ENCODE measurements at places on chromosomes 5 and 9. TPM values are rescaled to one million over a fixed set of nuclear protein-coding genes. Genes with fewer than 3 reads are reported as not detected.

Gene AGXT2
- not detected for total RNA-seq

Gene HAPLN1
- total RNA-seq: not detected

Gene NPR3
- 0.12 TPM for total RNA-seq

Gene TOR1B
- 18.8 TPM for total RNA-seq

Gene RNF183
- not detected for total RNA-seq

Gene KLF4
- total RNA-seq: 3.4 TPM

DNA sequence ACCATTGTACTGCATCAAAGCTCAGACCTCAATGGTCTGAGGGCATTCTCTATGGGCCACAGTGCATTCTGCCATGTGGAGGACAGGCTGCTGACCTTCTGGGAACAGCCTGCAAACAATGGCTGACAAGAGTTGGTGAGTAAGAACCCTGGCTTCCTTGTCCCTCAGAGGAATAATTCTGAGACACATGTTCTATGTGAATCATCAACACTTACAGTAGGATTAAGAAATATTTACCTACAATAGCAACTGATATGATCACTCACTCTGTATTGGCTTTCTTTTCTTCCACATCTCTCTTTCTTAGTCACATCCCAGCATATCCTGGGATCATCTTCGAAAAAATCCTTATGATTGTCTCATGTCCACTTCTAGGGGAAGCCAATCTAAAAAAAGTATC is 306.5 kb upstream of the ITGA1 start:
- DNase-seq: no peak

DNA sequence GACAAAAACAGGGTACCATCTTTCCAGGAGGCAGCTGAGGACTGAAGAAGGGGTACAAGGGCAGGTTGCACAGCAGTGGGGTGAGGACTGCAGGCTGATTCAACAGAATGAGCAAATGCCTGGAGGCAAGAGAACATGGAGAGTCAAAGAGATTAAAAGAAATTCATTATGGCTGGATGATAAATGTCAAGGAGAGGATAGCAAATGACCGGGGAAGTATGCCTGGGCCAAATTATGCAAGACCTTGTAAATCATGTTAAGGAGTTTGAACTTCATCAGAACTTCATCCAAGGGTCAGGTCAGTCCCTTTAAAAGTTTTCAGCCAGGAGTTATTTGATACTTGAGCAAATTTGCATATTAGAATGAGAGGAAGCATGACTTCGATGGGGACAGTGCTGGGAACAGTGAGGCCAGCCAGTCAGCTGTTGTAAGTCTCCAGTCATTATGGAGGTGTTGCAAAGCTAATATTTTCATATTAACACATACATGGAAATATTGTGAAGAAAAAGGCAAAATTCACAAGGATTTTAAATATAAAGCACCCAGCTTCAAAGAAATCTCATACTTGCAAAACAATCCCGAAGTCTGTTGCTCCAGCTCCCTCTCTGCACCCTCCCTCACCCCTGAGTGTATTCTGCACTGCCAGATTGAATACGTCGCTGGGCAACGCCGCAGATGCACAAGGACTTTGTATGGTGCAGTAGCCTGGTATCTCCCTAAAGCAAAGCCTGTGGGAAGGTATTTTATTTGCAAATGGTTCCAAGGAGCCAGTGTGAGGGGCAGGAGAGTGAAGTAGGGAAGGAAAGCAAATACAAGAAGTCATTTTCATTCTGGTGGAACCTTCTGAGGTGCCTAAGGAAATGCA is 509.8 kb upstream of the TLE4 start:
- DNase-seq: no peak

DNA sequence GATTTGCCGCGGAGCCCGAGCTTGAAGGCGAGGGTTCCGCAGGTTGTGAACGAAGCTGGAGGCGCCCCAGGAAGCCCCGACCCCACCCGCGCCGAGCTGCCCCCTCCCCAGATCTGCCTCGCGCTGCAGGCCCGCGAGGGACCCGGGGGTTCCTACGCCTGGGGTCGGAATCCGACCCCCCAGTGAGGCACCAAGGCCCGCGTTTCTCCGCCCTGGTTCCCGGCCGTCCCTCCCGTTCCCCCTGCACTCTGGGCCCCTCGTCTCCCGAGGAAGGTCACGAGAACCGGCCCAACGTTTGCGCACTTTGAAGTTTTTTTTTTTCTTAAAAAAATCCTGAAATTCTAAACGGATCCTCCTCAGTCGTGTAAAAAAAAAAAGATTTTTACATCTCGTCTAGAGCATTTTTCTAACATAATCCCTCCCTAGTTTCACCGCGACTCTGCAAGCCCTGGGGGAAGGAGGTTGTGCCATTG is 880 bp upstream of the GFPT2 start:
- DNase-seq: no peak

GRCh38 chr5:32332966-32333365 is 20.2 kb upstream of the MTMR12 start:
- no peak for DNase-seq

DNA sequence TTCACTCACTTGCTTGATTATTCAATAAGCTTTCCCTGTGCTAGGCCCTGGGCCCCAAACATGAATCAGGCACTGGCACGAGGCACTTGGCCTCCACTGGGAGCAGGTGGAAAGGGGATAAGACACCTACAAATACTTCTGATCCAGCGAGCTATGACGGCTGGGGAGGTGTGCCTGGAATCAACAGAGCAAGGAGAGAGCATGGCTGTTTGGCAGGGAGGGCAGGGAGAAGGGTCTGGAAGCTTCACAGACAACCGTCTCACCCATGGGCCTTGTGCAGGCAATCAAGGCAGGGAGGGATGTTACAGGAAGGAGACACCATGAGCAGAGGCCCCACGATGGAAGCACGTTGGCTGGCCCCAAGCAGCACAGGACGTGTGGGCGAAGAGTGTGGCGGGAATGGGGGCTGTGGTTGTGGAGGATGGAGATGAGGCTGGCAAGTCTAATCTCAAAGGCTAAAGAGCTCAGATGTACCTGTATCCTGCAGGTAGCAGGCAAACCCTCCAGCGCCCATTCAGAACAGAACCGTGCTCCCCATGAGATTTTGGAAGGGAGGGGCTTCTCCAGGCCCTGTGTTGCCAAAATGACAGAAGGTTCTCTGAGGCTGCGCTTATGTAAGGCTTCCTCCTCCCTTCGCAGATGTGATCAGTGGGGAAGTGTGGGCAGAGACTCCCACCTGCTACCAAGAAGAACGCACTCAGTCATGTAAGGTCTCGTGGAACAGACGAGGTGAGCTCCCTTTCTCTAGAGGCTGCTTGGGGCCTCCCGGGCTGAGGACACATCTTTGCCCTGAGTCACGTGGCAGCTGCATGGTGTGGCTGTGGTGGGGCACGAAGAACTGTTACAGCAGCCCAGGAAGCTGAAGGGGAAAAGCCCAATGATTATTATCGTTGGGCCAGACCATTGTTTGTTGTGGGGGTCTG is 189.7 kb downstream of the DAB2IP start:
- DNase-seq: peak; percentile 28

- DNase-seq: no peak
These were observed 525.2 kb upstream of the TRPC7 start for GRCh38 chr5:136890431-136891148.

DNA sequence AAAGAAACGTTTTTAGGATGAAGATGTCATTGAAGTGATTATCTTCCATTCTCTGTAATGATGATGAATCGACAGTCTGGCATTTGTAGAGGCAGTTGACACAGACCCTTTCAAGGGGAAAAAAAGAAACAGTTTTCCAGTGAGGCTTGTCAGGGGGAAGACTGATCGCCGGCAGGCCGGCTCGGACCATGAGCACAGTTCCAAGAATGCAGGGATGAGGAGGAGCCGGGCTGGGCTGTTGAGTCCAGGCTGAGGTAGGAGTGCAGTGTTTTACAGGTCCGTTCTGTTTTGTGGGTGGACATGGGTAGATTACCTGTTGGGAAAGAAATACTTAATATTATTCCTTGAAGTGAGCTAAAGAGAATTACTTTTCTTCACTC is 194.6 kb downstream of the AOPEP start:
- no peak for DNase-seq

- no peak for DNase-seq
These were observed 158.1 kb downstream of the ARRDC3 start for GRCh38 chr5:91224969-91225368.

GRCh38 chr5:163773226-163773625 is 267.8 kb downstream of the MAT2B start:
- no peak for DNase-seq

DNA sequence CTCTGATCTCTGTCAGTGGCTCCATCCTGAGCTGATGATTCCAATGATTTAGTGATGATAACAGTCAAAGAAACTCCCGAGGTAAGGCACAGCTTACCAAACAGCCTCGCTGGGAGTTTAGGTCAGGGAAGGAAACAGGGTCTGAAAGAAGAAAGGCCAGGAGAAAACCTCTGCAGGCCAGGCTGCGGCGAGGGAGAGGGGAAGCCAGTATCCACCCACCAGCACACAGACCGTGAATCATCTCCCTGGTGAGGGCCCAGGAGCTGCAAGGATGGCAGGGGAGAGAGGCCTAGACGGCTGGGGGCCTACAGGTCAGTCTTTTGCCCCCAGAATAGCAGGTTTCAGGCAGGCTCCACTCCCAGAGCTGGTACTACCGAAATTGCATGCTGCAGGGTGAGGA is 590.5 kb downstream of the CCDC171 start:
- DNase-seq: no peak

DNA sequence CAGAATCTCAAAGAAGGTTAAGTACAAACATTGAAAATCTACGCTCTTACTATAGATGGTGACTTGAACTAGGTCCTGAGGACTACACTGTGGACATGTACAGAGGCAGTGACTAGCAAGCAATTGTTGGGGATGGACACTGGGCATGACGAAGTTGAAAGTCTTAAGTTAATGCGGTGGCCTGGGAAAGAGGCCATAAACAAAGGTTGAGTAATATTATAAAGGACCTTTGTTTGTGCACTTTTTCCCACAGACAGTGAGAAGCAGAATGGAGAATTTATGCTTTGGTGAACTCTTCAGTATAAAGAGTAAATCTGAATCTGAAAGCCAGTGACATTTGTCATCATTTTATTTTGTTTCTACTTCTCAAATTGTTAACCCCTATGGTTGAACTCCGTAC is 15.3 kb downstream of the ALDH1A1 start:
- no peak for DNase-seq

- no peak for DNase-seq
These were observed 507 bp downstream of the CTNND2 start for GRCh38 chr5:11903614-11904264.

DNA sequence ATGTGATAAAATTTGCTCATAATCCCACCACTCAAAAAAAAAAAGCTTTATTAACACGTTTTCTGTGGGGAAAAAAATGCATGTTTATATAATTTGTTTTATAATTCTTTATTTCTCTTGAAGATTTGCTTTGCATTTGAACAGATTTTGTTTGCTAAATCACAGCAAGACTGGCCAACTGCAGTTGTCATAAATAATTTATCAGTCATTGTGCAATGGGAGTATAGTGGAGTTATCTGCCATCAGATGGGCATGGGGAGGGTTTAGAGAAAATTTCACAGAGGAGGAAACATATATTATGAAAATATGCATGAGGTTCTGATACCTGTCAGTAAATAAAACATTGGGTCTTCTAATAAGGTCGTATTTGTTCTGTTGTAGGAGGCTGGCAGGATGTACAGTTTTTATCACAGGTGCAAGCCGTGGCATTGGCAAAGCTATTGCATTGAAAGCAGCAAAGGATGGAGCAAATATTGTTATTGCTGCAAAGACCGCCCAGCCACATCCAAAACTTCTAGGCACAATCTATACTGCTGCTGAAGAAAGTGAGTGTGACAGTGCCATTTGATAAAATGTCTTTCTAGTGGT is 23.8 kb downstream of the HSDL2 start:
- DNase-seq: no peak

DNA sequence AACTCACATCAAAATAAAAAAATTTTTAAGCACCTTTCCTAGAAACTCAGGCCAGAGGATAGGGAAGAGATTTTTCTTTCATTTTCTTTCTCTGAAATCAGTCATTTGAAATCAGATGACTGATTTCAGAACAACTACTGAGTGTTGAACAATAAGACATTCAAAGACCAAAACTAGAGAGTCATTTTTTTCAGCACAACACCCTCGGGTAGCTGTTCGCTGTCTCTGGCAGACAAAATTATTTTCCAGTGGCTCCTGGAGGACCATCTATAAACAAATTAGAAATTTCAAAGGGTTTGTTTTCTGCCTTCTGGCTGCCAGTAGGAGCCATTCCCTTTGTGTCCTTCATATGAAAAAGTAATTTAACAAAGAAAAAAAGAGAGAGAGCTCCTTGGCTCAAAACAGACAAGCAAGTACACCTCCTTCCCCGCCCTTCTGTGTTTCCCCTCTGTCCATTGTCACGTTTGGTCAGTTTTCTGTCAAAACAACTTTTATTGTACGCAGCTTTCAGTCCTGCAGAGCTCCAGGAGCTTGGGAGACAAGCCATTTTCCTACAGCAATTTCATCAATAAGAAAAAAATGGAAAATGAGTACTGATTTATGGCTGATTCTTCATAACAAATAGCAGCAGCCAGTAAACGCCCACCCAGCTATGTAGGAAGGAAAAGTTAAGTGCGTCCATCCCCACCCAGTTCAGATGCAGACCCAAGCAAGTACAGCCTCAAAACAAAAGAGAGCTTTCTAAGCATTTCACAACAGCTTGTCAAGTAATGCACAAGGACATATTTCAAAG is 405.2 kb downstream of the ZNF608 start:
- DNase-seq: no peak

DNA sequence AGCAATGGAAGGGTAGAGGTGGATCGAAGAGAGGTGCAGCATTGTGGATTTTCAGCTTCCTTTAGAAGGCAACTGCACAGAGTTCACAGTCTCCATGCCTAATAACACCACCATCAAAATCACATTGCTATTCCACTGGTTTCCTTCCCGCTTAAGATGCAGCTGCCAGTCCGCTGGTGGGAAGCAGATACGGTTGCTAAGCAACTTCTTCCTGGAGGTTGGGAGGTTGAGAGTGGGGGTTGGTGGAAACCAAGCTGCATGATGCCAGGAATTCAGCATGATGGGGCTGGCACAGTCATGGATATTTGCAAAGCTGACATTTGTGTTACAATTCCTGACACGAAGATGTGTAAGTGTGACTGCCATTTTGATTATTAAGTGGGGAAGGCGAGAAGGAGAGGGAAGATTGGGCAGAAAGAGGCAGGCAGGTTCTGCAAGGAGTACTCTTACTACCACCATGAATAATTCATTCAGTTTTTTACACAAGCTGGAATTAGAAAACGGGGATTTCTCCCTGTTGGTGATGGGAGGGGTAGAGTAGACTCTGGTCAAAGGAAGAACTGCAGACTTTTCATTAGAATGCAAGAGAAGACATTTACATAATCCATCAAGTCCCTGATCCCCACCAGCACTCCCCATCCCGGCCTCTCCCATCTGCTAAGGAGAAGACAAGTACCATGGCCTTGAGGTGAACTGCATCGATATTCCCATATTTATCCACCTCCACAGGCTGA is 87.5 kb downstream of the GLDC start:
- no peak for DNase-seq

DNA sequence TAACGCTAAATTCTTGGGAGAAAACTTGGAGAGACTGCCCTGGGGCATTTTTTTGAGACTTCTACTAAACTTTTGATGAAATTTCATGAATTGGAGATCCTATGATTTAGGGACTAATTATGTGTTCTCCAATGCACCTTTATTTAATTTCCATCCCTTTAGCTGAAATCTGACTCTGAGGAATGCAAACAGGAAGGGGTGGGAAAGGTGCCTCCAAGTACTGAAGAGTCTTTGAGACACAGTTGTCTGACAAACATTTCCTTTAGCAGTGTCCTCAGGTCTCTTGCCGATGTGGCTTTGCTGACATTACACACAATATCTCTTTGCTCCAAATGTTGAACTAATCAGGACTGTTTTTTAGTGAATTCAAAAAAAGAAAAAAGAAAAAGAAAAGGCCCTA is 76.9 kb downstream of the LIX1 start:
- DNase-seq: no peak

- no peak for DNase-seq
These were observed 7.3 kb downstream of the BRD3 start for GRCh38 chr9:134060546-134060945.

Measured in activated naive CD4-positive, alpha-beta T cell treated with anti-CD3 and anti-CD28 coated beads for 36 hours (primary cell).